Cortex of kidney (tissue), 1 donor: ENCODE measurements at places on chromosomes 7 and 10.

DNA sequence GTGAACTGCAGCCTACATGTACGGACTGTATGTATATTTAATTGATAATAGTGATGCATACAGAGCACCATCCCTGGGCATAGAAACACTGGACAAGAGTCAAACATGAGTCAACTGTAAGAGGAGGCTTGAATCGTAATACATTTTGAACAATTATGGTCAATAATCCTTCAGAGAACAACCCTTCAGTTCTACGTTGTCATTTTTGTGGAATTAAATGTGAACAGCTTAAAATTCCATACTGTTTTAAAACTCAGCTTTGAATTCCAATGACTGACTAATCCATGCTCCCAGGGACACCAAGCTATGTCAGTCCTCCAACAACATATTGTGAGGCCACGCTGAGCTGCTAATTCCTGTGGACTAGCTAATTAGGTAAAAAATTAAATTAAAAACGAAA is 41.5 kb upstream of the KMT2E start:
- no peak for DNase-seq

DNA sequence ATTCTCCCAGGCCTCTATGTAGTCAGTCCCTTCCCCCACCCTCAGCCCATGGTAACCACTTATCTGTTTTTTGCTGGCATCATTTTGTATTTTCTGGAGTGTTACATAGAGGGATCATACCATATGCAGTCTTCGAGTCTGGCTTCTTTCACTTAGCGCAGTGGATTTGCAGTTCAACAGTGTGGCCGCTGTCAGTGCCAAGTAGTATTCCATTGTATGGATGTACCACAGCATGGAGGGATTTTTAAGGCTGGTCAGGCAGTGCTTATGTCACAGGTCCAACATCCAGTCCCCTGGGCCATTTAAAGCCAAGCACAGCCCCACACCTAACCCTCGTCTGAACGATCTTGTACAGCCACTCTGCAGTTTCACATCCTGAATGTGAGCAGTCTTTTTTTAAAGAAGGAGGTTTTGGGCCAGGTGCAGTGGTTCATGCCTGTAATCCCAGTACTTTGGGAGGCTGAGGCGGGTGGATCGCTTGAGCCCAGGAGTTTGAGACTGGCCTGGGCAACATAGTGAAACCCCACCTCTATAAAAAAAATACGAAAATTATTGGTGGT is 121.8 kb downstream of the CUX1 start:
- no peak for DNase-seq

- DNase-seq: no peak
Observed at GRCh38 chr10:62155054-62155680, 113.5 kb downstream of the RTKN2 start.

DNA sequence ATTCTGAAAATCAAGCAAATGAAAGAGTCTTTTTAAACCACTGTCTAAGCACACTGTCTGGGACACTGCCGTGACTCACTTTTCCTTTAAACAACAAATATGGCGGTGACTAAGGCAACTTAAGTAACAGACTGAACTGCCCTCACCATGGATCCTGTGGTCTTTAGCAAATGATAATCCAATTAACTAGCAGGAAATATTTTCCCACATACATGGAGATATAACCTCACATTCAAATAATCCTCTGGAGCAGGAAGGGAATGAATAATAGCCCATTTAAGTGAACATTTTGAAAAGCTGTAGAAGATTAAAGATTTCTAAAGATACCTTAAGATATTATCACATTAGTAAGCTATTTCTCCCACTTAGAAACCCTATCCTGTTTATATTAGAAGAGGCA is 40.3 kb upstream of the LRRC17 start:
- DNase-seq: no peak

DNA sequence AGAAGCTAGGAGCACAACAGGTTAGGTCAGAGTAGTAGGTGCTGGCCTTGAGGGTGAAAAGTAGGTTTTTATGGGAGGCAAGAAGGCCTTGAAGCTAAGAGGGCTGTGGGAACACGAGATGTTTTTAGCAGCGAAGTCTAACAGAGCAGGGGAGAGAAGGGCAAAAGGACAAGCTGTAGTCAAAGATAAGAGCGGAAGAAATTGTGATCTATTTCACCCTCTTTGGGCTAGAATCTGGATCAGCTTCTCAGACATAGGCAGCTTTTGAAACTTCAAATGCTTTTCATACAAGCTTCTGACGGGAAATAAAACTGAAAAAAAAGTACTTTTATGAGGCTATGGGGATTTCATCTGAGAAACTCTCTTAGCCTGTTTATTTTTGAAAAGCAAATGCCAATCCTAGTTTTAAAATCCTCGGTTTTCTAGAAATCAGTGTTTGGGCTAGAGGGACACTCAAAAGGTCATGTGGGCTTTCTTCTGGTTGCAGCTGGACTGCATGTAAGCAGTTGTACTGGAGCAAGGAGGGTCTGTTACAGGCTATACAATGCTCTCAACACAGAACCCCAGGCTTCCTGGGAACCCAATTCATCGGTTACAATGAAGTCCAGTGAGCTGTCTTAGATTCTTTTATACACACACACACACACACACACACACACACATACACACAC is 83.6 kb downstream of the RNF216 start:
- DNase-seq: no peak

- no peak for DNase-seq
Observed at GRCh38 chr7:36309301-36309700, 80.4 kb upstream of the ANLN start.
